ENCODE measurements at places on chromosomes 6 and 20.

GRCh38 chr6:166325383-166326042 lies 16.8 kb downstream of the SFT2D1 start:
- no peak for DNase-seq

- DNase-seq, result peak; percentile 58
These were observed 14.6 kb downstream of the NRSN1 start for GRCh38 chr6:24140591-24140990.

- DNase-seq, result no peak
These were observed 200.5 kb upstream of the PCSK2 start for GRCh38 chr20:17026346-17026745.

DNA sequence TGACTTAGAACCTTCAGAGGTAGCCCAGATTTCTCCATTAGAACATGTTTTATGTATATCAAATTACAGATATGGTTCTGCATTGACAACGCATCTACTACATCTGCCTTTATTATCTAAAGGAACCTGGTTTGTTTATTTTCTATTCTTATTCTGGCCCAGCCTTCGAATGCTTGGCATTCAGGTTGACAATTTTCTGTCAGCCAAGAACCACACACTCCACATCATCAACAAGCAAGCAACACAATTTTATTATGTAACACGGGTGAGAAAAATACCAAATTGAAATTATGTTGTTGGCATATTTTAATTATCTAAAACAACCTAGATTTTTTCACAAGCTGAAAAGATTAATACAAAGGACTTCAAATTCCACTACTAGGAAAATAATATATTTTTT lies 14.6 kb downstream of the MAP3K5 start:
- DNase-seq, result no peak

DNA sequence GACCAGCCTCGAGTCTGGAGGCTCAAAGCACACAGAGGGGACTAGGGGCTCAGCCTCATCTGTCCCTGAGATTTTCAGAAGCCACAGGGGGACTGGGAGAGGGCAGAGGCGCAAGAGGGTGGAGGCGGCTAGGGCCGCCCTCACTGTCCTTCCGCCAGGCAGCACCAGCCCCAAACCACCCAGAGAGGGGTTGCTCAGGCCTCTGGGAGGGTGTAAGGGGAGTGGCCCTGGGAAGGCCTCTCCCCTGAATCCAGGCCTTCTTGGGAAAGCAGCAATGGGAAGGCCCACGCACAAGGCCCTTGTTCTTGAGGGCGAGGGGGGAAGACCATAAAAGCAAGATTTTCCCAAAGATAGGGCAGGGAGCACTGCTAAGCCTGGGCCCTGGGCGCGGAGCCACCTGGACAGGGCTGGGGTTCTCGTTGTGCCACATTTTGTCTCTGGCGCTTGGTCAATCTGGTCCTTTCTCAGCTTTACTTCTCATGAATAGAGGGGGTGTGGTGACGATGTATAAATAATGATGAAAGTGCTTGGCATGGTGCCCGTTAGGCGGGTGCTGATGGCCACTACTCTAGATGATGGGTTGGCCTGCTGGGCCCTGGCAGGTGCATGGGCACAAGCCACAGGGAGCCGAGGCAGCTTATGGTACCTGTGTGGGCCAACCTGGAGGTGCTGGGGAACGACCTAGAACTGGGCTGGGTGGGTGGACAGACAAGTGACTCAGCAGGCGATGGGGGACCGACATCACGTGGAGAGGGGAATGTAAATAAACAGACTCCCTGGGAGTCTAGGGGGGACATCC lies 4.8 kb downstream of the SAMD10 start:
- DNase-seq, result no peak

- no peak for DNase-seq
These were observed 3.7 kb upstream of the MYLK4 start for GRCh38 chr6:2754393-2754792.

GRCh38 chr6:3351105-3351676 lies 92.4 kb downstream of the PSMG4 start:
- no peak for DNase-seq

DNA sequence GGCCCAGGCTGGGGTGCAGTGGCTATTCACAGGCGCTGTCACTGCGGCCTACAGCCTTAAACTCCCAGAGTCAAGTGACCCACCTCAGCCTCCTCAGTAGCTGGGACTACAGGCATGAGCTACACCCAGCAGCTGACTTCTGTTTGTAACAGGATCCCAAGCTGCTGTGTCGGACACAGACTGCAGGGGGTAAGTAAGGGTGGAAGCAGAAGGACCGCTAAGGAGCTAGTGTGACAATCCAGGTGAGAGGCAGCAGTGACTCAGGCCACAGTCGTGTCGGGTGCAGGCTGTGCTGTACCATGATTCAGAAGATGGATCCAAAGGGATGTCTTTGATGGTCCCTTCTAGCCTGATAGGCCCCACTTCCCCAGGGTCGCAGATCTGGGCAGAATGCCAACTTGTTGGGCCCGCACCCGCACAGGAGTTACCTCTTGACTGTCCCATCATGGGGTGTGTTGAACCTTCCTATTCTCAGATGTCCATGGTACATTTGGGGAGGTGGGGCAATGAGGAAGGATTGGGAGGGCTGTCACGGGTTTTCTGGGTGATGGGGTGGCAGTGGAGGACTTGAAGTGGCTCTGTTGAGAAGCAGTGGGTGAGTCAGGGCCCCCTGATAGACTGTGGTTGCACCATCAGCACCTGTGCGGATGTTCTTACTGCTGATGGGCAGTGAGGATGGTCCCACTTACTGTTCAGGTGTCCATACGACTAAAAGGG lies 25.3 kb downstream of the AAR2 start:
- DNase-seq, result no peak

DNA sequence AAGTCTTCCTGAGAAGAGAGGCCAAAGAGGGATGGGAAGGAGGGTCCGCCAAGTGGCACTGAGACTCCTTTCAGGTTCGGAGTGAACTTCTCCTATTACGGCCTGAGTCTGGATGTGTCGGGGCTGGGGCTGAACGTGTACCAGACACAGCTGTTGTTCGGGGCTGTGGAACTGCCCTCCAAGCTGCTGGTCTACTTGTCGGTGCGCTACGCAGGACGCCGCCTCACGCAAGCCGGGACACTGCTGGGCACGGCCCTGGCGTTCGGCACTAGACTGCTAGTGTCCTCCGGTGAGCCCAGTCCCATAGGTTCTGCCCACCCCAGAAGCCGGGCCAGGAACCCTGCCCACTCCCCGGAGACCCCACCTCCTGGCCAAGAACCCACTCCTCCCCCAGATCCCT lies 4.1 kb downstream of the SLC22A7 start:
- no peak for DNase-seq

- DNase-seq, result peak; percentile 45
These were observed 155.1 kb upstream of the ENPP5 start for GRCh38 chr6:46325561-46326530.

GRCh38 chr6:108476376-108476775 lies 84.3 kb upstream of the FOXO3 start:
- DNase-seq, result no peak

DNA sequence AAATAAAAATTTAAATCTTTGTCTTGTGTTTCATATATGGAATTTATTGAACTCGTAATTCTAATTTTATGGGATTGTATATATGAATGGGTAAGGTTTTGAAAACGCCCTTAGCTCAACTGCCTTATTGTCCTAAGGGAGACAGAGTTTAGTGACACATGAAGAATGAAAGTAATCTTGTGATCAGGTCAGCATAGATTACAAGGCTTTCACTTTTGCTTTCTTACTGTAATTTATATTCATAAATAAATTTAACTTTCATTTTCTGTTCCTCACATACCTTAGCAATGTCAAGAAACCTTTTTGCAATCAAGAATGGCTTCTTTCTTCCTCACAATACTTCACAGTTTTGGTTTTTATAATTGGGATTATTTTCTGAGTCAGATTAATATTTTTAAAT lies 14.4 kb downstream of the KPNA5 start:
- DNase-seq, result no peak

DNA sequence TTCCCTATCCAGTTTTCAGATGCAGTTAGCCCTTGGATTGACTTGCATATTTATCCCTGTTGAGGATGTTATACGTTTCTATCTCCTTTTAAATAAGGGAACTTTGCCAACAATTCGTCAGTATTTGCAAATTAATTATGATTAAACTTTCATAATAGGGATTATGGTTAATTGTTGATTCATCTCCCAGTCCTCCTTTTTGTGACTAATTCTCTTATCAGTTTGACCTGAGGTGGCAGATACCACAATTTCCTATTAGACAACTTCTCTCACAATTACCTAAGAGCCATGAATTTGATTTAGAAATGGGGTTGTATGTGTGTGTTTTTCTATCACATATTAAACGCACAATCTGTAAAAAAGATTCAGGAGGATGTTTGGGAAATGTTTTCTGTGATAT lies 172.9 kb downstream of the LAMA2 start:
- no peak for DNase-seq

DNA sequence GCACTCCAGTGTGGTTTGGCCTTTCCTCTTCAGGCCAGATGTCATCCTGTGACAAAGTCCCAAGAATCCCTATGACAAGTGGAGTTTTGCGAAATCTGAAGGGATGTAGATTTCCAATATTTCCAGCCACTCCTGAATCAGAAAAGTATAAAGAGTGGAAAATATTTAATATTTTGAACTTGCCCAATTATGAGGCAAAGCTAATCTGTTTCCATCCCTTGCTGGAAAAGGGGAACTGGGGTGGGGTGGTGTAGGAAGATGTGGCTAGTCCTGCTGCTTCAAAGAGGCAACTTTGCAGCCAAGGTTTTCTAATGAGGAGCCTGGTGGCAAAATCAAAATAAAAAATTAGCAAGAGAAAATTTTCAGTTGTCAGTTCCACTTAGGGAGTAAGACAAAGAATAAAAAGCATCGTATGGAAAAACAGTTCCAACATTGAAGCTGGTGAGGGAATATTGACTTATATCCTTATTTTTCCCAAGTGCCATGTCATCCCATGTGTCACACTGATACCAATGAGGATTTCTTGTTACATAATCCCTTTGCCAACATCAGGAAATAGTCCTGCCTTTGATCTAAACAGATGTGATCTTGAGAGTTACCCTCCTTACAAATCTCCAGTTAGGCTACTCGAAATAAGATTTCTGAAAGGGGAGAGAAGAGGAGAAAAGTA lies 480.0 kb upstream of the JARID2 start:
- no peak for DNase-seq

GRCh38 chr20:45968081-45968671 lies 3.8 kb downstream of the ZNF335 start:
- DNase-seq, result peak; percentile 72

GRCh38 chr6:108562503-108562993 lies 1.8 kb downstream of the FOXO3 start:
- DNase-seq, result peak; percentile 80

GRCh38 chr20:49989234-49990065 lies 6.7 kb downstream of the SNAI1 start:
- peak; percentile 70 for DNase-seq

GRCh38 chr6:17305219-17306001 lies 24.2 kb downstream of the RBM24 start:
- no peak for DNase-seq

DNA sequence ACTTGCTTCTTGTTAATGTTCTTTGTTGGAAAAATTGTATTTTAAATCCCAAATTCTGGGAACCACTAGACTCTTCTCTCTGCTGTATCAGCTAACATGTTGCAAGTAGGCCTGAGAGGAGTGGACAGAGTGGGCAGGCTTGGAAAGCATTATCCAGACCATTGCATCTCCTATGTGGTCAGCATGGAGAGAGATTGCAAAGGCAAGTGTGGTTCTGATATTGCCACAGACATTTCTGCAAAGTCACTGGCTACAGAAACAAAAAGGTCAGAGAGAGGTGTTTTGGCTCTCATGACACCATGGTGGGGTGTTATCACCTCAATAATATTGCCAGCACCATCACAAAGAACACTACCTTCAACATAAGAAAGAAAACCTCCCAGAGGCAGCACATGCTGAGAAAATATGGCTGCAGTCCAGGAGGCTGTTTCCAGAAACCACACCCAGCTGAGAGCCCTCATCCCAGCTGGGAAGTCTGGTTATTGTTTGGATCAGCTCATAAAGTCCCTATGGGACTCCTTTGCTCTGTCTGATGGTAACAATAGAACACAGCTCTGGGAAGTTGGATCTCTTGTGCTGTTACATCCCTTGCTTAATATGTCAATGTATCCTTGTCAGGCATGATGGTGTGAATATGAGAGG lies 78.2 kb upstream of the TBX18 start:
- no peak for DNase-seq

GRCh38 chr6:168170841-168171601 lies 92.0 kb upstream of the FRMD1 start:
- no peak for DNase-seq

GRCh38 chr6:147468634-147469033 lies 39.9 kb upstream of the SAMD5 start:
- no peak for DNase-seq

- DNase-seq, result no peak
These were observed 28.6 kb upstream of the PRELID3B start for GRCh38 chr20:59071216-59071615.

DNA sequence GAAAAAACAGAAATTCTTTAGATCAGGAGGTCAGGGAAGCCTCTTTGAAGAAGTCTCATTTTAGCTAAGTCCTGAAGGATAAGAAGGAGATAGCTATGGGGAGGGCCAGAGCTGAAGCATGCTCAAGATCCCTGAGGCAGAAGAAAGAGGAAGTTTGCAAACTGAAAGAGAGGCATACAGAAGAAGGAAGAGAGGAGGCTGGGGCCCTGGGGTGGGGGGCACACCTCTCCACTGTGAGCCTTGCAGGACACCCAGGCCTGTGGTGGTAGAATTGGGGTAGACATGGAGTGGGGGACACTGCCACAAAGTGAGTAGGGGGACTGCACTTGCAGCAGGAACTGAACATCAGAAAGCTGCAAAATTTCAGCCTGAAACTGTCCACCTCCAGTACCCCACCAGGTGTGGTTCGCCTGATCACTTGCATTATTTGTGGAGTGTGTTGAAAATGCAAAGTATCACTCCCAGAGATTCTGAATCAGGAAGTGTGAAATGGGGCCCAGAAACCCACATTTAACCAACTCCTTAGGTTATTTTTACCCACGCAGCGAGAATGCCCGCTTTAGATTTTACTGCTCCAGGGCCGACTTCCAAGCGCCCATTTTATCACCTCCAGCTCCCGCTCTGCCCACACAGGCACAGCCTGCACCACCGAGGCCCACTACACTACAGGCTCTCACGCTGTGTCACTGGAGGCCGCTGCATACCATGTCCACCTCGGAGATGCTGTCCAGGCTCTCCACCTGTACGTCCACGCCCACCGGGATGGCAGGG lies 44.0 kb downstream of the GABRR2 start:
- no peak for DNase-seq

Measured in psoas muscle (tissue), 8 donors.